Tibial artery (tissue), 4 donors: ENCODE measurements at places on chromosomes 12 and 14.
A peak's percentile ranks its signal among the peaks of the same experiment; 100 is the strongest.

DNA sequence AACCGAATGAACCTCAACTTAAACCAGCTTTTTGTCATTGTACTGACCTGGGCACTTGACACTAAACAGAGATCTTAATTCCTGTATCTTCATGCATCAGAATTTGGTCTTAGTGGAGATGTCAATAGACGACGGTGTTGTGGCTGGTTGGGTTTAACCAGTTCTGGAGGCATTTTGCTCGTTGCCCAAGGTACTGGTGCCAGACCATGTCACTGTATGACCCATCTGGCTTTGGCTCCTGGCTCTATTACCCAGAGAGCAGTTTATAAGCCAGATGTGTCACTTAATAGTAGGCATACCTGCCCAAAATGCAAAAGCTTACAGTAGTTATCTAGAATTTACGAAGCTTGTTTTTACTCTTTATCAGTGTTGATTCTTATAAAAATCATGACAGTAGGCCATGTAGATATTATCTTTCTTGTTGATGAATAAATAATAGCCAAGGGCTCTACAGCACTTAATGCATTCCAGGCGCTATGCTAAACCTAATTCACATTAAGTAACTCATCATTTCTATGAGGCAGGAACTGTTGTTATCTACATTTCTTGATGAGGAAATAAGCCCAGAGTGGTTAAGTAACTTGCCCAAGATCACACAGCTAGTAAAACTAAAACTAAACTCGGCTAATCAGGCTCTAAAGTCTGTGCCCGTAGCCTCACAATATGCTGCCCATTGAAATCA, 179.7 kb upstream of the HIF1A start:
- DNase-seq = no peak

DNA sequence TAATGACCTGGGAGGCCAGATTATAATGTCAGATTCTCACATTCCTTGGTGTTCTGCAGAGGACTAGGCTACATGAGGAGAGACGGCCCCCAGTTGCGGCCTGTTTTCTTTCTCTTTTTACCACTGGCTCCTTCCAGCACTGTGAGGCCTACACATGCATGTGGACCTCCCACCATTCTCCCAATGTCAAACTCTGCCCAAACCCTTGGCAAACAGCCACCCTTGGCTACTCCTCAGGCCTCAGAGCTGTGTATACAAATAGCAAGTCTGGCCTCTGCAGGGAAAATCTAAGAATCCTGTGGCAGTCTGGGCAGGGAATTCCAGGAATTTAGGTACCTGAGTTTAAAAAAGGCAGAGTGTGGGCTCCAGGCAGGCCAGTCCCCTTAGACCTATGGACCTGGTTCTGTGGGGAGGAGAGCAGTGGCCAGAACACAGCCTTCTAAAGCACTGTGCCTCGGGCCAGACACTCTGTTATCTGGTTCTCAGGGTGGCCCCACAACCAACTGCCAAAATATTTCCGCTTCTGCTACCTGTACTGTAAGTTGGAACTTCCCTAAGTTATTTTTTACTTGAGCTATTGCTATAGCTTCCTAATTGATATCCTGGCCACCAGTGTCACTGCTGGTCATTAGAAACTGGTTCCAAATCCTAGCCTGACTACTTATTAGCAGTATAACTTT, 19.9 kb upstream of the NEDD1 start:
- DNase-seq = no peak

DNA sequence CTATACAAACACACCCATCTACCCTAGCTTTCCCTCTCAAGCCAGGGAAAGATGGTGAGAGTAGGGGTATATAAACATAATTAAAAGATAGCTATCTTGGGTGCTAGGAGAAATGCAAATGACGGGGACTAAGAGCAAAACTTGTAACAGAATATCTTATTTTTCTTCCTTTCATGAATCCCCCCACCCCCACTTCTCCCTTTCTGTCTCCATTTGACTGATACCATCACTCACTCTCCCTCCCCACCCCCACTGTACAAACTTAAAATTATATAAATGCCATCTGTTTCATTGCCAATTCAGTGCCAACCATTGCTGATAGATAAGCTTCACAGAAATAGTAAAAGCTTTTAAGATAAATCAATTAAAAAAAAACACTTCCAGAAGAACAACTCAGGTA, 268.6 kb downstream of the SLC6A15 start:
- no peak for DNase-seq

DNA sequence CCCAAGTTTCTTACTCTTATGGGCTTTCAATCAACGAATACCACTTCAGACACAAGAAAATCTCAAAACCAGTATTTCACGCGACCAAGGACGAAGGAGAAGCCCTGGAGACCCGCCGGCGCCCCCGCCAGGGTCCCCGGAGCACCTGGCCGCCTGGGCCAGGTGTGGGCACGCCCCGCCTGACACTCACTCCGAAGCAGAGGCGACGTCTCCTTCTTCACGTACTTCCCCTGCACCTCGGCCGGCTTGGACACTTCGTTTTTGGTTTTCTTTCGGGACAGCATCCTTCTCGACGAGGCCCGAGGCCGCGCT, 466 bp downstream of the SAV1 start:
- peak; percentile 67 for DNase-seq

- no peak for DNase-seq
These were observed 321.1 kb upstream of the PRICKLE1 start for GRCh38 chr12:42910656-42911055.

DNA sequence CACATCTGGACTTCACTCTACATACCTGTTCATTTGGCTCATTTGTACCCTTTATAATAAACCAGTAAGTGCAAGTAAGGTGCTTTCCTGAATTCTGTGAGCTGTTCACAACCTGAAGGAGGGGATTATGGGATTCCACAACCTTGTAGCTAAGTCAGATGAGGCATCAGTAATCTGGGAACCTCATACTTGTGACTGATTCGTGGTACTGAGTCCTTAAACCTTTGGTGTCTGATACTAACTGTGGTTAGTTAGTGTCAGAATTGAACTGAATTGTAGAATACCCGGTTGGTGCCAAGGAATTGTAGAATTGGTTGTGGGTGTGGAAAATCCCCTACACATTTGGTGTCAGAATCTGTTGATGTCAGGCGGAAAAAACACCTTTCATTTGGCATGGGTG, 83.4 kb downstream of the TMX1 start:
- no peak for DNase-seq

- DNase-seq = no peak
These were observed 118.8 kb downstream of the FSCB start for GRCh38 chr14:44388306-44388705.

DNA sequence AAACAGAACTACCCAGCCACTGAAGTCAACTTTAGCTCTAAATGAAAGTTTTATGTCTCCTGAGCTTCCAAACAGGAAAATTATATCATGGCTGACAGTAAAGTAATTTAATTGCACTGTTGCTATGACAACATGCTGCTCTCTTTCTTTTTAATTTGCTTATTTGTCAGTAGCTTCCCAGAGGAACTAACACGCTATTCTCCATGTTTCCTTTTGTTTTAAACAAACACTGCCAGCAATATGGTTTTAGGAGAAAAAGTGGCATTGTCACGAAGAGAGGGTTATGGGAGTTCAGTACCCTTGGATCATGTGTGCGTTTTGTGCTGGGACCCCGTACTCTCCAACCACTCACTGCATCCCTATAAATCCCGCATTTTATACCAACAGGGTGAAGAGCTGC, 1.9 kb downstream of the FOXN3 start:
- no peak for DNase-seq

GRCh38 chr14:23345987-23346692, 6.5 kb downstream of the SLC22A17 start:
- DNase-seq = no peak
